ENCODE measurements at places on chromosomes 12 and 14.

DNA sequence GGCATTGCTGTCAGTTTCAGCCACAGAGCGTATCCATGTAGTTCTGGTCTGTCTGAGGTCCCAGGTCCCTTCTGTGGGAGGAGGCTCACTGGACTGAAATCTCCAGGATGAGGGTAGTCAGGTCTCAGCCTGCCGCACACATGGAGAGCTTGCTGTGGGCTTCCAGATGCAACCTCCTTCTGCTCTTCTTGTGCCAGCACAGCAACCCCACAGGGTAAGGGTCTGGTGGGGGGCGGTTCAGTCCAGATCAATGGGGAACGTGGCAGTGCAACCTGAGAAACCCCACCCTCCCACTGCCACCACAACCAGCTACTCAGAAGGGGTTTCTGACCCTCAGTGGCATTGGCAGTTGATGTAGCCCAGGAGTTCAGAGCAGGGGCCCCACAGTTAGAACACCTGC, 61.2 kb downstream of the BEGAIN start:
- DNase-seq, result no peak

- no peak for DNase-seq
Observed at GRCh38 chr14:72452774-72453173, 441.1 kb downstream of the DPF3 start.

- peak; percentile 84 for DNase-seq
Observed at GRCh38 chr12:28190321-28191050, at the start of gene CCDC91. Gene CCDC91, plus strand, starts transcription at chr12:28190456. Its CDS starts 66,760 bp downstream, at chr12:28257216.

- no peak for DNase-seq
Observed at GRCh38 chr12:26643532-26644315, 189.3 kb downstream of the ITPR2 start.

DNA sequence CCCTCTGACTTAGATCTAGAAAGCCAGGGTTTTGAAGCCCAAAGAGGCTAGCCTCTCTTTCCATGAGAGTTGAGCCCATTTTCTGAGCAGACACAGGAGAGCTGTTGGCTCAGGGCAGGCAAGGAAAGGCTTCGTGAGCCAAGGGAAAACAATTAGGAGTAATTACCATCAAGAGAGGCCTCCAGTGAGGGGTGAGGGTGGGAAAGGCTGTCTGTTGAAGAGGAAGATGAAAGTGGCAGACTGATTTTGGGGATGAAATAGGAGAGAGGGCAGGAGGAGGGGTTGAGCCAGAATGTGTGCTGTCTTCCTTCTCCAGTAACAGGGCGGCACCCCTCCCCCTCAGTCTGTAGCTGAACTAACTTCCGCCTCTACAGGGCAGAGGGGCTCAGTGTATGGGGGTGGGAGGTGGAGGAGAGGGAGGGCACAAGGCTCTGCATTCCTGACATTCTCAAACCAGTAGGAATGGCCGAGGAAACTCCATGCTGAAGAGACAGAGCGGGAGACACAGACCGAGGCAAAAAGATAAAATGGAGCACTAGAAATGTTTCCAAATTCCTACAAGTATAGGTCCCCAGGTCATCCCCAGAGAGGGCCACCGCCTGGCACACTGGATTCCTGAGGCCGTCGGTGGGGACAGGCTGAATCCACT, 33.1 kb upstream of the COL2A1 start:
- DNase-seq, result no peak

DNA sequence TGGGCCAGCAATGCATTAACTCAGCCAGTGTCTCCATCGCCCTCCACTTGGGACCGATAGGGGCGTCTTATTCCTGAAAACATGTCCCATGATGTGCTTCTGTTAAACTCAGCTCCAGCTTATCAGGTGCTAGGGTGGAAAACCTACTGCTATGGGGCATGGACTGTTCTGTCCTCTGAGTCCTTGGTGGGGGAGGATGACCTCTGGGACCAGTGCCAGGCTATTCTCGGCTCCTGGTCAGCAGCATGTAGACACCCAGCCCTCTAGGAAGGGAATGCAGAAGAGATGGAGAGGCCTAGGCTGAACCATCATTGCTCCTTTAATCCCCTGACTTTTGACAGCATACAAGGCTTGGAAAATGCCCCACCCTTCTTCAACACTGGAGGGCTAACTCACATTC, 486.2 kb downstream of the MED13L start:
- no peak for DNase-seq

GRCh38 chr14:85175556-85175955, 354.4 kb upstream of the FLRT2 start:
- no peak for DNase-seq

DNA sequence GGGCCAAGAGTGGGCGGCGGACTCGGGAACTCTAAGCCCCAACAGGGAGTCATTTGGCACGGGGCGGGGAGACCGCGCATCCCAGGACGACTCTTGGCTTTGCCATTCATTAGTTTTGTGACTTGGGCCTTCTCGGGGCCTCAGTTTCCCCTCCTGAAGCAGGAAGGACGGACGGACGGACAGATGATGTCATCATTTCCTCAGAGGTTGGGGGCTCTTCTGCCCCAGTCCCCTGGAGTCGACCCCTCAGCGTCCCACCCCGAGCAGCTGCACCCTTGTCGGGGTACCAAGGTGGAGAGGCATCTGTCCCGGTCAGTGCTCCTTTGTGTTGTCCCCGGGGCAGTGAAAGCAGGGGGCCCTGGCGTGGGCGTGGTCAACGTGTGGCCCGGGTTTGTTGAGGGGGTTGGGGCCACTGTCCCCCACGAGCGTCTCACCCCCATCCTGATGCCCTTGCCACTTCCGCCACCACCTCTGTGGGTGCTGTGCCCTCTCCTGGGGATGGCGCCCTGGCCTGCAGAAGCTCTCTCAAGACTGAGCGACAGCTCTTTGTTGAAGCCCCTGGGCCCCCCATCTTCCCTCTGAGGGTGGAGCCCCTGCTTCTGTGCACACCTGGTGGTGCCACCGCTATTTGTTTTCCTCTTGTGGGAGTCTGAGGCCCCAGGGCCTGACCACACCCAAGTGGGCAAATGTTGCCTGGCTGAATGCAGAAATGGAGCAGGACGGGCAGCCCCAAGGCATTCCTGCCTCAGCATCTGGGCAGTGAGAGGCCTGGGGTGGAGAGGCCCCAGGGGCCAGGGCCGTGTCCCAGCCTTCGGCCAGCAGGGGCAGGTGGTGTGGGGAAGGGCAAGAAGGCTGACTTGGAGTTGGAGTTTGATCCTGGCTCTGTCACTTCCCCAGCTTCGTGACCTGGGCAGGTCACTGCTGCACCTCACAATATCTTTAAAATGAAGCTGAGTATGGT, 896 bp downstream of the HHIPL1 start:
- no peak for DNase-seq

DNA sequence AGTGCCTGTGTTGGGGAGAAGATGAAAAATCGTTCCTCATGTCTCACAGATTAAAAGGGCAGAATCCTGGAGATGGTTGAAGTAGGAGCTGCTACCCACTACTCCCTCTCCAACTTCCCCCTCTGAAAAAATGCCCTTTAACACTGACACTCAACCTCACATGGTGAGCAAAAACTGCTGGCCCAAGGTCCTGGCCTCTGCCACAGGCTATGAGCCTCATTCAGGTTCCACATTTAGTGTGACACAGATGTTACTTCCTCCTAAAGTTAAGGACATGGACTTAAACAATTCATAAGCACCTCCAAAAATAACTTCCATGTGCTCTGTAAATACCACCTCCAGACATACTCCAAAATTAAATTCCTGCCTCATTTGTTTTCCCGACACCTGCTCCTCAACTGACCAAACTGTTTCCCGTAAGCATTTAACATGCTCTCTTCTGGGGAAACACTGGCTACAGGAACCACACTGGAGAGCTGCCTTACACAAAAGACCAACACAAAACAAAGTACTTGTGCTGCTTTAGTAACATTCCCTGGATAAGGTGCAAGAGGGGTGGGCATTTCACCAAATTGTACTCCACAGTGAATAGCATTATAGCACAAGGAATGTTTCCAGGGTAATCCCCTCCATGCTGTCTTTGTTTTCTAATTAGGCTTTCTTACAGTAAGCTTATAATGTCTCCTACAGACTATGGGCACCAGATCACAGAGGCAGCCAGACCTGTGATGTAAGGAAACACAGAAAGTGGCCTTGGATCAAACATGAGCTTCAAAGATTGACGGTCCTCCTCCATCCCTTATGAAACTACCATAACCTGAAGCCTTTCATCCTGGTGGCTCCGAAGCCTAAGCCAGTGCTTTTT, 57.0 kb downstream of the PHLDA1 start:
- DNase-seq, result no peak

GRCh38 chr14:103593577-103593976, 30.8 kb downstream of the COA8 start:
- no peak for DNase-seq

GRCh38 chr14:75254381-75254822, 24.2 kb upstream of the FOS start:
- DNase-seq, result peak; percentile 98

DNA sequence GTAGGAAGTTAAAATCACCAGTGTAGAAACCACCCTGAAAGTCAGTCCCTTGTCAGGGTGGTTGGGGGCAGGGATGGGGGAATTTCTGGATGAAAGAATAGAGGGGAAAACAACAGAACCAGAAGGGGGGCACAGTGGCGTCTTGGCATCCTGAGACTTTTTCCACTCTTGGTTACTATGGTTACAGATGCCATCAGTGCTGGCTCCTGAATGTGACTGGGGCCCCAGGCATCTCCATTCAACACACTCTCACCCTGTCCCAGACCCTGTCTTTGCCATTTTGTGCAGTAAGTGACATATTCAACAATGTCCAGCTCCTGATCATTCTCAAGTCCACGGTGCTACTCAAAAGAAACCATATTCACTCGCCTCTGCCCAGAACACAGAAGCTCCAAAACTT, 11.3 kb downstream of the KCNK10 start:
- DNase-seq, result no peak

GRCh38 chr12:117485984-117486839, 124.8 kb upstream of the NOS1 start:
- no peak for DNase-seq

DNA sequence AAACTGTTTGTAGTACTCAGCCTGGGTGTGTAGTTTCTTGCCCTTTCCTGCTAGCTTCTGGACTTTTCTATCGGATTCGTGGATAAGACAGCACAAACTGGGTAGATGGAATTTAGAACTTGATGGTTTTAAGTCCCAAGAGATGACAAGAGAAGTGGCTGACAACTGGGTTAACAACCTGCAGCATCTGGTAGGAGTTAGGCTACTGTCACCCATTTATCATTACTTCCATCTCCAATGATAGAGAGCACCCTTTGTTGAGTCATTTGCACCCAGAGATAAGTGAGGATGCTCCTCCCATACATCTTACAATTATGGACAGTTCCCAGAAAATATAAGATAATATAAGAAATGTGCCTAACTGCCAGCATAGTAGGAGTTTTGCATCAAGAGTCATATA, 50.2 kb upstream of the FLRT2 start:
- no peak for DNase-seq

GRCh38 chr12:42728770-42729534, 139.4 kb upstream of the PRICKLE1 start:
- DNase-seq, result peak; percentile 35

- no peak for DNase-seq
Observed at GRCh38 chr12:122099856-122100255, 21.3 kb downstream of the MLXIP start.

- DNase-seq, result no peak
Observed at GRCh38 chr14:26636561-26636960, 38.7 kb upstream of the NOVA1 start.

DNA sequence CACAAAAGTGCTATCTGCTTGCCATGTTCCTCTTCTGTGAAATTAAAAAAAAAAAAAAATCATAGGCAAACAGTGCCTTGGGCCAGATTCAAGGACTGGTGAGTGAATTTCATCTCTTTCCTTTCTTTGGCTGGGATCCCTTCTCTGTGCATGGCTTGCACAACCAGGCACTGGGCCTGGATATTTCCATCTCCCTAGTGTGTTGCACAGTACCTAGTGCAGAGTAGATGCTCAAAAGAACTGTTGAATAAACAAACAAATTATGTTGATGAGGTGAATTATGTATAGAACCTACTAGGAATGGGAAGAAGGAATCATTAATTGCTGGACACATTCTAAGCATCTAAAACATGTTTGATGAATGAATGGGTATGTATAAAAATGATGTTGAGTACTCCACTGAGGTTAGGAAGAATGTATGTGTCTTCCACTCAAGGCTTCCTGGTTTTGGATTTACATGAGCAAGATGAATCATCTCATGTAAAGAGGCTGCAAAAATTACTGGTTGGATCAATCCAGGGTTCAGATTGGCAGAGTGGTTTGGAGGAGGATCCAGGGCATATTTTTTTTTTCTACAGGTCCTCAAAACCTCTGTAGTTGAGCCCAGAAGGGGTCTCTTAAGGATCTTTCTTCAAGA, 93.2 kb downstream of the EMP1 start:
- no peak for DNase-seq

GRCh38 chr14:49972823-49973222, 79.9 kb downstream of the ARF6 start:
- peak; percentile 93 for DNase-seq

- no peak for DNase-seq
Observed at GRCh38 chr14:102729268-102729667, 48.0 kb upstream of the TRAF3 start.

GRCh38 chr14:76993752-76994151, 34.8 kb downstream of the IRF2BPL start:
- DNase-seq, result no peak

GRCh38 chr14:34218881-34219280, 243.2 kb downstream of the SPTSSA start:
- DNase-seq, result no peak

DNA sequence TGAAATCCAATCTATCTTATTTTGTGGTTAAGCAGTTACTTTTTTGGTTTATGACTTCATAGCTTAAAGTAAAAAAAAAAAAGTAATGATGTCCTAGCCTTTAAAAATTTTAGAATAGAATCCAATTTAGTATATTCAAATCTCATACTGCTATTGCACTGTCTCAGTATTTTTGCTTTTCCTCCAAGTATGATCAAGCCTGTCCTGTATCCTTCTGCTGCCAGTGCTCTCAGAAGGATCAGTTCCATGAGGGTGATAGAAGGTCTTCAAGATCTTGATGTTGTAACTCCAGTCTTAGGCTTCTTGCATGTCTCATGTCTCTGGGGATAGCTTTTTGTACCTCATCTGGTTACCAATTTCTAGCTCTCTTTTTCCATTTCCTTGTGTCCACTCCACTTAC, 324.2 kb upstream of the FAR2 start:
- DNase-seq, result no peak

- DNase-seq, result no peak
Observed at GRCh38 chr12:85278598-85279448, 1.2 kb upstream of the ALX1 start.

DNA sequence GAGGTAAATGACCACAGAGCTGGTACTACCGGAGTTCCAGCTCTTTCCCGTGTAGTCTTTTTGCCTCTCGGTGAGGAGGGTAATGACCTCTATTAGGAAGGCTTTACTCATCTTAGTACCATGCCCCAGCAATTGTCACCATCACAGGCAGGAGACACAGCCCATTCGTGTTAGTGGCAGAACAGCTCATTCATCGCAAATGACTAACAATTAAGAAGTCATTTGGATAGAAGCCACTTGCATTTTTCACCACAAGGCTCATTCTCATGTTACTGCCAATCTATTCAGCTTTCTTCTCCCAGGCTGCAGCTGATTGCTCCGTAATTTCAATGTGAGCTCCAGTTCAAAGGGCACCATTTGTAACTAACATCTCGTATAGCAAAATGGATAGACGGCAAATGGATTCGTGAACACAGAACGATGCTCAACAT, 718.8 kb upstream of the TMEM132C start:
- DNase-seq, result peak; percentile 43

- peak; percentile 46 for DNase-seq
Observed at GRCh38 chr12:82438356-82438755, 80.0 kb downstream of the METTL25 start.

Measured in MCF 10A (cell line).